ENCODE measurements at places on chromosomes 3 and 15.

GRCh38 chr3:179184826-179185225 is 36.7 kb downstream of the PIK3CA start:
- DNase-seq, result no peak

DNA sequence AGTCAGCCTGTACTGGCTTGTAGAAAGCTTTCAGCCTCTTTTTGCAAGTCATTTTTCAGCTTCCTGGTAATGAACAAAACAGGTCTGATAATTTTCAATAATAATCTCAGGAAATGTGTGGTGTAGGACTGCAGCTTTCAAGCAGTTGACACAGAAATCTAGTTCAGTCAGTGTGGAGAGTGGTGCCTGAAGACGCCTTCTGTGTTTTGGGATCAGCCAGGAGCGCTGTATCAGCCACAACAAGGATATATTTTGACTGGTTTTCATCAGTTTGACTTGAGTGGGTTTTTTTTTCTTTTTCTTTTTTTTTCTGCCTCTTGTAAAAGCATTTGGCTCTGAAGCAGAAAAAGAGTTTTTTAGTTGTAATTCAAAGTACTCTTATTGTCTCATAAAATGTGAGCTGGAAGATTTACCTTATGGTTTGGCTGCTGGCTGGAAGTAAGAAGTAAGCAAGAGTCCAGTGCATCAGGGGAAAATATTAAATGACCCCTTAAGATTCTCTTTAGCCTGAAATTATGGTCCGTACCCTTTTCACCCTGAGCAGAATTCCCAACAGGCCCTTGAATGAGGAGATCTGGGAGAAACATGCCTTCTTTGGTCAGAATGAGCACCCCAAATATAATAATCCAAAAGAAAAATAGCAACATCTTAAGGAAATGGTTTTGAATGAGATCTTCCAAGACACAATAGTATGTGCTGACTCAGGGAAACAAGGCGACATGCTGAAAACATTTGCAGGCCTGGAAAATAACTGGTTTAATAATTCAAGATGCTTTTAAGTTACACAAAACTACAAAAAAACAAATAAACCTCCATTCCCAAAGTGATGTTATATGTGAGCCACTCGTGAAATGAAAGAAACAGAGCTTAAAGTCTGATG is 332.7 kb upstream of the ADAMTS9 start:
- DNase-seq, result no peak

GRCh38 chr3:112791736-112792135 is 54.9 kb downstream of the CD200R1L start:
- no peak for DNase-seq

- no peak for DNase-seq
Observed at GRCh38 chr3:128195802-128196201, 42.5 kb downstream of the EEFSEC start.

- DNase-seq, result no peak
Observed at GRCh38 chr15:71743861-71744382, 66.4 kb upstream of the NR2E3 start.

Measured in T-helper 2 cell (primary cell).